ENCODE measurements at places on chromosomes 7 and 10. TPM values are rescaled to one million over a fixed set of nuclear protein-coding genes. Genes with fewer than 3 reads are reported as not detected.

FFAR4 gene
- 0.44 TPM for total RNA-seq

CYP3A4 gene
- not detected for total RNA-seq

CAPZA2 gene
- 126 TPM for total RNA-seq

CACNA2D1 gene
- 3.8 TPM for total RNA-seq

SEMA3E gene
- total RNA-seq: 2.1 TPM

ERCC6 gene
- total RNA-seq: 5.5 TPM

GLRX3 gene
- 216 TPM for total RNA-seq

HMX3 gene
- not detected for total RNA-seq

MRC1 gene
- not detected for total RNA-seq

MAGI2 gene
- 0.51 TPM for total RNA-seq

MMS19 gene
- 43.4 TPM for total RNA-seq
